ENCODE measurements at places on chromosomes 1 and 21.

- no peak for DNase-seq
Observed at GRCh38 chr21:41653243-41653953, 113.5 kb downstream of the RIPK4 start.

DNA sequence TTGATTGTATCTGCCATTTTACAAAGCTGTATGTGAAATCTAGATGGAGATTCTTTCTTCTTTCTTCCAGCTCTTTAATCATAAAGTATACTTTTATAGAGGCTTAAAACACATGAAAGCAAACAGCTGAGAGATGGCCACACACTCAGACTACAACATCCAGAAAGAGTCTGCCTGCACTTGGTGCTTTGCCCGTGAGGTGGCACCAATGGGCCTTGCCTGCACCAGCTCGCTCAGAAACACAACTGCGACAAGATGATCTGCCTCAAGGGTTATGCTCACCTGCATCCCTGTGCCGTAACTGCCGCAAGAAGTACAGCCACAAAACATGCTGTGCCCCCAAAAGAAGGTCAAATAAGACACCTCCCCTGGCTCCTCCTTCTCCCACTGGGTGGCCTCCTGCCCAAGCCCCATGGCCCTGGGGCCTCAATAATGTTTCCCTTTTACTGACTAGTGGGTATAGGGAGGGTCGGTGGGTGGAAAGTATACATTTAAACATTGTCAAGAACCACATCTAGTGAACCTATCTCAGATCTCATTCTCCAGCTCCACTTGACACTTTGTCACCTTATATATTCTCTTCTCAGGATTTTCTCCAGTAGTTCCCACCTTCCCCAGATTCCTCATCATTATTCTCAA is 66.7 kb upstream of the ANGPTL3 start:
- DNase-seq, result peak; percentile 48

- no peak for DNase-seq
Observed at GRCh38 chr1:158017800-158018595, 24.6 kb downstream of the KIRREL1 start.

GRCh38 chr1:80924290-80924689 is 876.4 kb upstream of the ADGRL2 start:
- no peak for DNase-seq

GRCh38 chr1:190739926-190740325 is 262.3 kb upstream of the BRINP3 start:
- DNase-seq, result no peak

GRCh38 chr1:245715970-245716369 is 561.2 kb downstream of the KIF26B start:
- no peak for DNase-seq

DNA sequence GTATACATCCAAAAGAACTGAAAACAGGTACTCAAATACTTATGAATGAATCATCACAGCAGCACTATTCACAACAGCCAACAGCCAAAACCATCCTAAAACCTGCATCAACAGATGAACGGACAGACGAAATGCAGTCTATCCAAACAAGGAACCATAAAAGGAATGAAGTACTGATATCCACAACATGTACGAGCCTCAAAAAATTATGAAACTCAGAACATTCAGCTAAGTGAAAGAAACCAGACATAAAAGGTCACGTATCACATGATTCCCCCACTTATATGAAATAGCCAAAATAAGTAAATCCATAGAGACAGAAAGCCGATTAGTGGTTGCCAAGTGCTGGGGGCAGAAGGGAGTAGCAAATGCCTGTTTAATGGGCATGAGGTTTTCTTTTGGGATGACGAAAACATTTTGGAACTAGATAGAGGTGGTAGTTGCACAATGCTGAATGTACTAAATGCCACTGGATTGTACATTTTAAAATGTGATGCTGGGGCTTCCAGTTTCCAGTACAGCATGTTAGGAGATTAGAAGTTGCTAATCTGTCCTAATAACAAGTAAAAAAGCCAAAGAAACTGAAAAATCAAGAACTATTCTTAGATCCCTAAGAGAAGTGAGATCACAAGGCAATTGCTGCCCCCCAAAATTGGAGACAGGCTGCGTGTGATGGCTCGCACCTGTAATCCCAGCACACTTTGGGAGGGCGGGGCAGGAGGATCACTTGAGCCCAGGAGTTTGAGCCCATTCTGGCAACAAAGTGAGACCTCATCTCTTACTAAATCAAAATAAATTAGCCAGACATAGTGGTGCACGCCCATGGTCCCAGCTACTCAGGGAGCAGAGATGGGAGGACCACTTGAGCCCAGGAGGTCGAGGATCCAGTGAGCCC is 25.3 kb downstream of the CLSTN1 start:
- DNase-seq, result no peak

- no peak for DNase-seq
Observed at GRCh38 chr1:202584707-202585589, 125.3 kb downstream of the SYT2 start.

DNA sequence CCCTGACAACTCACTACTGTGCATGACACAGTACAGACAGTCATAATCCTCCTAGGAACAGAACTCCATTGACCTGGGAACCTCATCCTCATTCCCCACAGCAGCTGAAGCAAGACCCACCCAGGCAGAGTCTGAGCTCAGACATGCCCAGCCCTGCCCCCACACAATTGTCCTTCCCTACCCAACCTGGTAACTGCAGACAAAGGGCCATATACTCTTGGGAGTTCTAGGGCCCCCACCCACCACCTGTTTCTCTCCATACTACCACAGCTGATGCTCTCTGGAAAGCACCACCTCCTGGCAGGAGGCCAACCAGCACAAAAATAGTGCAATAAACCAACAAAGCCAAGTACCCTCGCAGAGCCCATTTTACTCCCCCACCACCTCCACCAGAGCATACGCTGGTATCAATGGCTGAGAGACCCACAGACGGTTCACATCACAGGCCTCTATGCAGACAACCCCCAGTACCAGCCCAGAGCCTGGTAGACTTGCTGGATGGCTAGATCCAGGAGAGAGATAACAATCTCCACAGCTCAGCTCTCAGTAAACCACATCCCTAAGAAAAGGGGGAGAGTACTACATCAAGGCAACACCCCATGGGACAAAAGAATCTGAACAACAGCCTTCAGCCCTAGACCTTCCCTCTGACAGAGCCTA is 159.7 kb upstream of the CXADR start:
- DNase-seq, result no peak

GRCh38 chr1:93506126-93506525 is 58.2 kb downstream of the FNBP1L start:
- DNase-seq, result no peak

DNA sequence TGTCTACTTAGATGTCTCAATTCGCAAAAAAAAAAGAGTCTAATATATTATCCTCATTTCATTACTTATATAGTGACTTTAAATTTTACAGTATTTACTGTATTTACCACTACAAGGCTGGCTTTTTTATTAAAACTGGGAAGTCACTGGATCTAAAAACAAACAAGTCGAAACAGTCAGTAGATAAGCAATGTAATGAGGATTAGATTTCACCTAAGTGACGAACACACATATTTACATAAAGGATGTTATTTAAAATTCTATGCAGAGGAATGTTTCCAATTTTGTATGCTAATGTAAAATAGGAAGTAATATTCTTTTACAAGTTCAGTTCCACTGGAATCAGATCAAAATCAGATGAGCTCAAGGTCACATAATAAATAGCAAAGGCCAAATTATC is 28.3 kb downstream of the TTC13 start:
- no peak for DNase-seq

DNA sequence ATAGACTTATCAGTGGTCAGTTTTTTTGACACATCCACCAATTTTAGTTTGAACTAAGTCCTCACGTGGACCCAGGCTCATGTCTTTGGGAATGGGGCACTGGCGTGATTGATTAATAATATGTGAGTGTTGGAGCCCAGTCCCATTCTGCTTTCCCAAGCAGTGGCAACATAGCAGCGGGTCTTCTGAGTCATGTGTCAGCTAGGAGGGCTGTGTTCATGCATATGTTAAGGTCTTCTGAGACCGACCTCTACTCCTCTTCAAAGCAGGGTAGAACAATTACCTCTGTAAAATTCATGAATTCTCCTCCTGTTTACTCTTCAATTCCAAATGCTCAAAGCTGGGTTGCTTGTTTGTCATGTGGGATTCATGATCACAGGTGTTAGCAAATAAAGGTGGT is 291.3 kb downstream of the CAMTA1 start:
- DNase-seq, result no peak

DNA sequence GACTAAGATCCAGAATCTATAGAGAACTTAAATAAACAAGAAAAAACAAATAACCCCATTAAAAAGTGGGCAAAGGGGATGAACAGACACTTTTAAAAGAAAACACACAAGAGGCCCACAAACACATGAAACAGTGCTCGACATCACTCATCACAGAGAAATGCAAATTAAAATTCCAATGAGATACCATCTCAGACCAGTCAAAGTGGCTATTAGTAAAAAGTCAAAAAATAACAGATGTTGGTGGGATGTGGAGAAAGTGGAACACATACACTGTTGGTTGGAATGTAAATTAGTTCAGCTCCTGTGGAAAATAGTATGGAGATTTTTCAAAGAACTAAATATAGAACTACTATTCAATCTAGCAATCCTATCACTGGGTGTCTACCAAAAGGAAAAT is 143.1 kb downstream of the IFI44 start:
- no peak for DNase-seq

- no peak for DNase-seq
Observed at GRCh38 chr1:95730986-95731385, 497.0 kb downstream of the RWDD3 start.

DNA sequence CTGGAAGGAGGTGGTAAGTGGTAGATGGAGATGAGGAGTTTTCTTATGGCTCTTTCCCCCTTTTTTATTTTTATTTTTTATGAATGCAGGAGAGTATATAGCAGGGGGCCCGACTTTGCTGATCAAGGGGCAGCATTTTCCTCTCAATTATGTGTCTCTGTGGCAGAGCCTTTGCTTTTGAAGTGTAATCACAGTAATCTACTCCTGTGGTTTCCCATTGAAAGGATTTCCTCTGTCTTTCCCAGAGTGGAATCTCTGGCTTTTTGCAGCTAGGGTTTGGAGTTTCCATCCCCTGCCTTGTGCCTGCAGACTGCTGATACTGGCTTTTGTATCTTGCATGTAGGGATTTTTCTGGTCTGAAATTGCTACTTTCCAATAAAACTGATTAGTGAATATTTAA is 29.1 kb downstream of the ARID1A start:
- DNase-seq, result peak; percentile 68

GRCh38 chr1:89833183-89834082 is 12.6 kb downstream of the LRRC8D start:
- no peak for DNase-seq

GRCh38 chr1:78437941-78438340 is 52.8 kb upstream of the PTGFR start:
- no peak for DNase-seq

GRCh38 chr1:34002810-34003209 is 138.9 kb downstream of the HMGB4 start:
- DNase-seq, result no peak

- DNase-seq, result no peak
Observed at GRCh38 chr1:91872559-91873081, 13.3 kb downstream of the TGFBR3 start.

DNA sequence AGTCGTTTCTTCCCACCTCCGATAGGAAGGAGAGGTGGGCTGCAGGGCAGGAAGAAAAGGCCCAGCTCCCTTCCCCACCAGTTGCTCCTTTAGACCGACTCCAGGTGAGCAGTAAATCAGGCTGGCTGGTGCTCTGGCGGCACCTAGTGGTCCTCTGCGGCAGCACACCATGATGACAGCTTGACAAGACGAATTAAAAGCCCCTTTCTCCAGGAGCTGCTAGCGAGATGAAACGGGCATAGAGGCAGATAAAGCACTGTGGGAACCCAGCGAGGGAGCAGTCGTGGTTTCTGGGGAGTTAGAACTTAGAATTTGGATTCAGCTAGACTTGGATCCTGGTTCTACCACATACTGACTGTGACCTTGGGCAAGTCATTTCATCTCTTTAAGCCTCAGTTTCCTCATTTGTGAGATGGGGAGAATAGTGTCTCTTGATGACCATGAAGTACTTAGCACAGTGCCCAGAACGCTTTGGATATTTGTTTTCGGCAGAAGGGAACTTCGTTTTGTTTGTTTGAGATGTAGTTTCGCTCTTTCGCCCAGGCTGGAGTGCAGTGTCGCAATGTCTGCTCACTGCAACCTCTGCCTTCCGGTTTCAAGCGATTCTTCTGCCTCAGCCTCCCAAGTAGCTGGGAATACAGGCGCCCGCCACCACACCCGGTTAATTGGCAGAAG is 21.8 kb upstream of the COL9A2 start:
- peak; percentile 71 for DNase-seq

DNA sequence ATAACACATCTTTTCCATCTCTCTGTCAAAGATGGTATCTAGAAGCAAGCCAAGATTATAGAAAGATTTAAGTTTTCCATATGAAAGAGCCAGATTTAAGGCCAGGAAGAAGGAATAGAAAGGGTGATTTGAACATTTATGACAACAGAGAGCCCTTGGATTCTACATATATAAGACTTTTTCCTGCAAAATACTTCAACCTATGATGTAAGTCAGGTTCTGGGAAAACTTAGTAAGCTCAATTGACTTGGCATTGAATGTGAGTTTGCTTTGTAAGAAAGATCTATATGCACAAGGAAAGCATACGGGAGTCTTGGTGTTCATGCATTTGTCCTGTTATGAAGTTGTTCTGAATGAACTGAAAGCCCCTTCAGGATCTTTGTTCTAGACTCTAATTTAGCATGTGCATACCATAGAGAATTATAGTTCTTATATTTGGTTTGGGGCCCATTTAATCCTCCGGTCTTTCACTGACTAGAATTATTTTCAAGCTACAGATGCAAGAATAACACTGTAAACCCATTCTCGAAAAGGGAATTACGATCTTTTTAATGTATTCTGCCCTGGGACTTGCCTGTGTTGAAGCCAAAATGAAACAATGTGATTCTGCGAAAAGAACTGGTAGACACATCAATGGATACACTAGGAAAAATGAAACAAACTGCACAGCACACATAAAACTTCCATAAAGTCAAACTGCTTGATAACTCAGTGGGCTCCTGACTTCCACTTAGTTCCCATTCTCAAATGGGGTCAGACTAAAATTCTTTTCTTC is 152.8 kb downstream of the DISP1 start:
- DNase-seq, result no peak

GRCh38 chr1:108962681-108963051 is 618 bp downstream of the CLCC1 start:
- DNase-seq, result no peak

GRCh38 chr1:42403880-42404400 is 23.3 kb downstream of the RIMKLA start:
- DNase-seq, result no peak

GRCh38 chr1:29876902-29877301 is 640.6 kb downstream of the PTPRU start:
- DNase-seq, result no peak

DNA sequence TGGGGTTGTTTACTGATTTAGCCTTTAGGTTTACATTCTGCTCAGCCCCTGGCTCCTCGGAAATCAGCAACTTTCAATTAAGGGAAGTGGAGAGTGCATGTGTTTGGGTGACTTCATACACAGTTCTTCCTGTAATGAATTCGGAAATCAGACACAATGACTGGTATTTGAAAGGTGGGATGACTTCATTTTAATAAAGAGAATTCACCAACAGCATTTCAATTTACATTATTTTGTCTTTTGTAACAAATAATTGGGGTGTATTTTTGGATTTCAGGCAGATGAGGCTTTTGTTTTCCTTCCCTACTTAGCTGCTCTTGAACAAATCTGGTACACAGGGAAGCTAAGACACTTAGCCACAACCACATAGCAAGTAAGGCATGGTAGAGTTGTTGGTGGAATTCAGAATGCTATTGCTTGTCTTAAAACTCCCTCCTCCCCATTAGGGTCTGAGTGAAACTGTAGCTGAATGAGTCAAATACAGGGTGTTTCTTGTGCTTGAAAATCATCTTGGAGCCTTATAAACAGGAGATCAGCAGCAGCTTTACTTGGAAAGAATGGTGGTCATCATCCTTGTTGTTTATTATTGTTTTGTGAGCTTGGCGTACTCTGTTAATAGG is 917 bp downstream of the STX12 start:
- no peak for DNase-seq

Data from iPS DF 19.7 (cell line).